ENCODE measurements at places on chromosomes 2 and 18.

DNA sequence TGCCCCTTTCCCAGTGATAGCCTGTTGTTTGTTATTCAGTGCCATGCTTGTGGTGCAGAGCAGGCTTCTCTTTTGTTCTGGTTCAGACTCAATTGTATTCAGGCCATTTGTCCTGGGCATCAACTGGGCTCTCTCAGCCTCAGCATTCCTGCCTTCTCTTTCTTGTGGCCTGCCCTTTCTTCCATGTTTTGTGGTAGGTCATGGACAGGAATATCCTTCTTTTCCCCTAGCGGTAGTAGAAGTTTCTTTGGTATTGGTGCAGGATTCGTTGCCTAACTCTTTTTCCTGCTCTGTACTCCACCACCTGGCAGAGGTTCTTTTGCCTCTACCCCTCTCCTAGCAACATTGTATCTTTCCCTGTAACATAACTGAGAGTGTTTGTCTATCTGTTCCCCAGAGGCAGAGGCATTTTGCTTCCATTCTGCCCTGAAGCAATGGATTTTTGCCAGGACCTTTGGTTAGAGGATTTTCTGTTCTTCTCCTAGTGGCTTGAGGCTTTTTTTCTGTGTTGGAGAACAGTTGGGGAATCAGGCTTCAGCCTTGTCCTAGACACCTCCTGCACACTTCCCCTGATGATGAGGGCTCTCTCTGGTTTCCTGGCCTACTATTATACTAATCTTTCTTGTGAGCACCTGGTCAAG, 68.5 kb downstream of the NCOA1 start:
- DNase-seq: peak; percentile 1

DNA sequence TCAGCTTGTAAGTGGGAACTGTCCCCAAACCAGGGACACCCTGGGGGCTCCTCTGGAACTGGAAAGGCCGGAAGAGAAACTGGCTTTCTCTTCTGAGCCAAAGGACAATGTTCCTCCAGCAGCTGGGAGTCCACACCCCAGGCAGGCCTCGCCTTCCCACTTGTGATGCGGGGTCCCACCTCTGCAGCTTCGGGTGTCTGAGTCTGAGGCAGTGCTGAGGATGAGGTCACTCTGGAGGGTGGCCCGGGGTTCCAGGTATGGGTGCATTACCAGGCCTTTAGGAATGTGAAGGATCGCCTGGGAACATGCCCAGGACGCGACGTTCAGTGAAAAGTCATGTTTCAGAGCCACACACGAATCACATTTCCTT, 18.2 kb upstream of the BOK start:
- DNase-seq: peak; percentile 20

DNA sequence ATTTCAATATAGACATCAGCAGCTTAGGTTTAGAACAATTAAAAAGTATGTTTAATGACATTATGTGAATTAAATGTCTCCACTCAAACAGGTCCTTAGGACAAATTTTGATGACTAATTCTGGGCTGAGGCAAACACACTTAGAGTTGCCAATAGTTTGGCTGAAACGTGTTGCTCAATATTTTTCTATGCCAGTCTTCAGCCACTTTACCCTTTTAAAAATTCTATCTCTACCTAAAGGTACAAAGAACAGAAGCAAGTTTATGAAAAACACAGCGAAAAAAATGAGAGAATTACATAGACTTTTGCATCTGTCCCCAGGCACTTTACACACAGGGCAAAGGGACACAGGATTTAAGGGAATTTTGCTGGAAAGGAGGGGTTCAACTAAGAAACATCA, 4.5 kb downstream of the IDH1 start:
- DNase-seq: no peak

GRCh38 chr2:199207011-199207410, 250.7 kb downstream of the SATB2 start:
- no peak for DNase-seq

DNA sequence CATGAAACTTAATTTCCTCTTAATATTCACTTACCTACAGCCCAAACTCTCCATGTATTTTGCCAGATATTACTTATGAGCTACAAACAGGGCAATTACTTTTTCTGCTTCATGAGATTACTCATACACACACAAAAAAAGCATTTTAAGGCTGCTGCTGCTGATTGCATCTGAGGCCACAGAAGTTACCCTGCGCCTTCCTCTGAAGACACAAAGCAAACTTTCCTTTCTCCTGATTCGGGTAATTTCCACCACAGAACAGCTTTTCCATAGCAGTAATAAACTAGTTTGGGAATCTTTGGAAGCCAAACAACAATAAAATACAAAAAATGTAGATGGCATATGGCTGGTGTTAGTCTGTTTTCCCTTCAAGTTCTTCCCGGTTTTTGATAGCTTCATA, 6.2 kb downstream of the TTC32 start:
- DNase-seq: no peak

GRCh38 chr18:66280470-66280869, 323.4 kb downstream of the CDH19 start:
- DNase-seq: no peak

- DNase-seq: no peak
Observed at GRCh38 chr2:234825616-234826015, 126.2 kb upstream of the SH3BP4 start.

Measured in fibroblast of skin of abdomen (primary cell).